Activated CD4-positive, alpha-beta memory T cell treated with anti-CD3 and anti-CD28 coated beads for 36 hours (primary cell): ENCODE measurements at places on chromosomes 7 and 10. TPM values are rescaled to one million over a fixed set of nuclear protein-coding genes. Genes with fewer than 3 reads are reported as not detected.
A peak's percentile ranks its signal among the peaks of the same experiment; 100 is the strongest.

NME8 gene
- total RNA-seq = not detected

TMEM140 gene
- 8.6 TPM for total RNA-seq

GPR85 gene
- total RNA-seq = not detected

EGR2 gene
- total RNA-seq = 68.2 TPM

POLL gene
- total RNA-seq = 29.4 TPM

TMEM229A gene
- not detected for total RNA-seq

HOXA13 gene
- total RNA-seq = not detected

CLEC5A gene
- total RNA-seq = not detected

GRCh38 chr7:149293338-149293737 is 31.3 kb downstream of the ZNF783 start:
- H3K27me3 ChIP-seq = no peaks in the 10 kb centered on the region
- no peak overlapping the region for H3K4me3 ChIP-seq
- H3K27ac ChIP-seq = no peak overlapping the region
- DNase-seq = no peak
- peaks cover 14% of the 10 kb centered on the region for H3K4me1 ChIP-seq

- peak; percentile 81 for DNase-seq
- peak within 1 kb of the TSS; percentile 89 for H3K4me3 ChIP-seq
- peaks cover 3% of the 10 kb centered on the region for H3K36me3 ChIP-seq
- peak within 1 kb of the TSS; percentile 84 for H3K27ac ChIP-seq
These were observed at the start of gene PCGF6 for GRCh38 chr10:103350517-103351260. TSS of gene PCGF6 (minus strand) at chr10:103351140. CDS start at chr10:103351066, 74 bp downstream.

DNA sequence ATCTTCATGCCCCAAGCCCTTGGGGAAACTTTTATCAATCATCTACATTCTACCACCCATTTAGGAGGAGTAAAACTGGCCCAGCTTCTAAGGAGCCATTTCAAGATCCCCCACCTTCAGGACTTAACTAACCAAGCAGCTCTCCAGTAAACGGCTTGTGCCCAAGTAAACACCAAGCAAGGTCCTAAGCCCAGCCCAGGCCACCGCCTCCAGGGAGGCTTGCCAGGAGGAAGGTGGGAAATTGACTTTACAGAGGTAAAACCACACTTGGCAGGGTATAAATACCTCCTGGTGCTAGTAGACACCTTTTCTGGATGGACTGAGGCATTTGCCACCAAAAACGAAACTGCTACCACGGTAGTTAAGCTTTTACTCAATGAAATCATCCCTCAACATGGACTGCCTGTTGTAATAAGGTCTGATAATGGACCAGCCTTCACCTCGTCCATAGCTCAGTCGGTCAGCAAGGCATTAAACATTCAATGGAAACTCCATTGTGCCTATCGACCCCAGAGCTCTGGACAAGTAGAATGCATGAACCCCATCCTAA is 5.6 kb downstream of the AKR1B15 start:
- DNase-seq = no peak
- no peaks in the 10 kb centered on the region for H3K4me1 ChIP-seq
- H3K27me3 ChIP-seq = no peaks in the 10 kb centered on the region
- no peaks in the 10 kb centered on the region for H3K36me3 ChIP-seq
- H3K27ac ChIP-seq = no peak overlapping the region
- no peak overlapping the region for H3K4me3 ChIP-seq

DNA sequence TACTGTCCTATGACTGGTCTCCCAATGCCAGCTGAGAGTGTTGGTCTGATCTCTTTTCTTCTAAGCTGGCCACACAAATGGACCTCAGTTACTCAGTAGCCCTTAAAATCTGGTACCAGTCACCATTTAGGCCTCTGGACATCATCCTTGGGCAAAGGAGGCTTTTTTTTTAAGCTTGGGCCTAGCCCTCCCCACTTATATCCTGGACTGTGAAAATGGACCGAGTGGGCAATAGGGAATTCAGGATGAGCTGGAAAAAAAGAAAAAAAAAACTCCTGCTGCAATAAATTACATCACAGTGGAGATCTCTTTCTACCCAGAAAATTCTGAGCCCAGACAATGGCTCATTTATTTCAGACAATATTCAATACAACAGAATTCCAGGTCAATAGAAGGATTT is 68.4 kb downstream of the PARP12 start:
- DNase-seq = no peak
- H3K27me3 ChIP-seq = no peaks in the 10 kb centered on the region
- H3K4me1 ChIP-seq = no peaks in the 10 kb centered on the region
- H3K27ac ChIP-seq = no peak overlapping the region

- no peak overlapping the region for H3K4me3 ChIP-seq
- no peak for DNase-seq
- peaks cover 2% of the 10 kb centered on the region for H3K4me1 ChIP-seq
- H3K27ac ChIP-seq = no peak overlapping the region
- peaks cover 34% of the 10 kb centered on the region for H3K27me3 ChIP-seq
These were observed 12.2 kb downstream of the DOCK4 start for GRCh38 chr7:112193915-112194502.

- peaks cover 6% of the 10 kb centered on the region for H3K27me3 ChIP-seq
- H3K4me1 ChIP-seq = peaks cover 10% of the 10 kb centered on the region
- no peak overlapping the region for H3K4me3 ChIP-seq
- DNase-seq = no peak
- H3K27ac ChIP-seq = no peak overlapping the region
- H3K36me3 ChIP-seq = no peaks in the 10 kb centered on the region
These were observed 188.5 kb downstream of the TMEM178B start for GRCh38 chr7:141262101-141263090.

DNA sequence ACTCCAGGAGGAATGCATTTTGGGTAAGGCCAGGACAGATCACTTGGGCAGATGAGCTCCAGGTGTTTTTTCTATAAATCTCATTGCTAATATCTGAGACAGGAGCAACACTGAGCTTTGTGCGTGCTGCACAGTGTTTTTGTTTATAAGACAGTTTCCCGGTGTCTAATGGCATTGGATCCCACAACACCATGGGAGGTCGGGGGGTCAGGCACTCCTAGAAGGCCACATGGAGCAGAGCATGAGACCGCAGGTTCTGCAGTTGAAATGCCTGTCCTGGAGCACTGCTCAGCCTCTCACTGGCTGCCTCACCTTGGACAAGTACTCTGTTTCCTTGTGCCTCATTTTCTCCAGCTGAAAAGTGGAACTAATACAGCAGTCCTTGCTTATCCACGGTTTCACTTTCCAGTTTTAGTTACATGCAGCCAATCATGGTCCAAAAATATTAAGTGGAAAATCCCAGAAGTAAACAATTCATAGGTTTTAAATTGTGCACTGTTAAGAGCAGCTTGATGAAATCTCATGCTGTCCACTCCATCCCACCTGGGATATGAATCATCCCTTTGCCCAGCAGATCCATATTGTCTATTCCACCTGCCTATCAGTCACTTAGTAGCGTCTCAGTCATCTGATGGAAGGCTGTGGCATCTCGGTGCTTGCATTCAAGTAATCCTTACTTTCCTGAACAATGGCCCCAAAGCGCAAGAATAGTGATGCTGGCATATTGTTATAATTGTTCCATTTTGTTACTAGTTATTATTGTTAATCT is 35.2 kb downstream of the ATXN7L1 start:
- no peak overlapping the region for H3K27ac ChIP-seq
- no peaks in the 10 kb centered on the region for H3K4me1 ChIP-seq
- no peak for DNase-seq
- H3K36me3 ChIP-seq = peaks cover 4% of the 10 kb centered on the region

GRCh38 chr7:732094-732541 is 5.0 kb upstream of the PRKAR1B start:
- H3K4me1 ChIP-seq = peaks cover 16% of the 10 kb centered on the region
- H3K27ac ChIP-seq = no peak overlapping the region
- H3K27me3 ChIP-seq = no peaks in the 10 kb centered on the region
- no peak overlapping the region for H3K4me3 ChIP-seq
- peak; percentile 31 for DNase-seq

DNA sequence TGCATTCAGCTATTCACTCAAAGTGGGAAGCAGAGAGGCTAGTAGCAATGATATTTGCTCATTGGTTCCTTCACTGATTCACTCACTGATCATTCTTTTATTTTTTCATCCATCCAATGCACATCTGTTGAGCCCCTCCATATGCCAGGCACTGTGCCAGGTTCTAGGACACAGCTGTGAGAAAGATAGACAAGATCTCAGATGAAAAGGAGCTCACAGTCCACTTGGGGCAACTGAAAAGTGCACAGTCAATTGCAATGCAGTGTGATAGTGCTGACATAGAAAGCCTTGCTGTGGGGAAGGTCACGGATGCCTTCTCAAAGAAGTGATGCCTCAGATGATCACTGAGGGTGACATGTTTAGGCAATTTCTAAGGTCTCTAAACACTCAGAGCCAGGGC is 262.3 kb downstream of the PTEN start:
- no peak overlapping the region for H3K27ac ChIP-seq
- H3K4me3 ChIP-seq = no peak overlapping the region
- no peak for DNase-seq
- H3K4me1 ChIP-seq = peaks cover 4% of the 10 kb centered on the region

GRCh38 chr7:6210621-6211372 is 61.6 kb downstream of the CYTH3 start:
- H3K4me1 ChIP-seq = no peaks in the 10 kb centered on the region
- no peak for DNase-seq
- H3K27me3 ChIP-seq = peaks cover 7% of the 10 kb centered on the region
